ENCODE measurements at places on chromosomes 6 and 20. TPM values are rescaled to one million over a fixed set of nuclear protein-coding genes. Genes with fewer than 3 reads are reported as not detected.

DNA sequence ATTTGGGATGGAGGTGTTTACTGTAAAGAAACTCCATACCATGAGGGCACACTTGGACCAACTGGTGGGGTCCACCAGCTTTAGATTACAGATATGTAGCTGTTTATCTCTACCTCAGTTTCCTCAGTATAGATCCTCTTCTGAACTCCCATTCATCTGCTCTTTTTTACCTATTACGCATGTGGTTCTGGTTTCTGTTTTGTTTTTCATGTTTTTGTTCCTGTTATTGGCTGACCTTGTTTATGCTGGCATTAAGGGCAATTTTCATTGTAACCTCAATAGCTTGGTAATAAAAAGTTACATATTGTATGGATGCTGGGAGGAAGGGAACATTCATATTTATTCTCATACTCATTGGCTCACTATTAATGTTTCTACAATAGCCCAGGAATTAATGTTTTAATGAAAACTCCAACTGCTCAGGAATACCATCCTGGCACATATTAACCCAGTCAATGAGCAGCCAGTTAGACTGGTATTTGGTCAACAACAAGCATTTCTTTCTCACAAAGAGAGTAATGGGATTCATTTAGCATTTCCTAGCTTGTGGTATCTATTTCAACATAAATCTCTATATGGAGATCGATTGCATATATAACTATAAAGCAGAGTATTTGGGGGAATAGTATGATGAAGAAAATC is 83.8 kb upstream of the FAM184A start:
- no peak for DNase-seq

GRCh38 chr6:111566222-111566734 is 39.4 kb downstream of the TRAF3IP2 start:
- DNase-seq, result no peak

- no peak for DNase-seq
Observed at GRCh38 chr20:10631126-10631525, 42.7 kb downstream of the JAG1 start.

GRCh38 chr20:19901226-19901625 is 115.9 kb upstream of the NAA20 start:
- no peak for DNase-seq

DNA sequence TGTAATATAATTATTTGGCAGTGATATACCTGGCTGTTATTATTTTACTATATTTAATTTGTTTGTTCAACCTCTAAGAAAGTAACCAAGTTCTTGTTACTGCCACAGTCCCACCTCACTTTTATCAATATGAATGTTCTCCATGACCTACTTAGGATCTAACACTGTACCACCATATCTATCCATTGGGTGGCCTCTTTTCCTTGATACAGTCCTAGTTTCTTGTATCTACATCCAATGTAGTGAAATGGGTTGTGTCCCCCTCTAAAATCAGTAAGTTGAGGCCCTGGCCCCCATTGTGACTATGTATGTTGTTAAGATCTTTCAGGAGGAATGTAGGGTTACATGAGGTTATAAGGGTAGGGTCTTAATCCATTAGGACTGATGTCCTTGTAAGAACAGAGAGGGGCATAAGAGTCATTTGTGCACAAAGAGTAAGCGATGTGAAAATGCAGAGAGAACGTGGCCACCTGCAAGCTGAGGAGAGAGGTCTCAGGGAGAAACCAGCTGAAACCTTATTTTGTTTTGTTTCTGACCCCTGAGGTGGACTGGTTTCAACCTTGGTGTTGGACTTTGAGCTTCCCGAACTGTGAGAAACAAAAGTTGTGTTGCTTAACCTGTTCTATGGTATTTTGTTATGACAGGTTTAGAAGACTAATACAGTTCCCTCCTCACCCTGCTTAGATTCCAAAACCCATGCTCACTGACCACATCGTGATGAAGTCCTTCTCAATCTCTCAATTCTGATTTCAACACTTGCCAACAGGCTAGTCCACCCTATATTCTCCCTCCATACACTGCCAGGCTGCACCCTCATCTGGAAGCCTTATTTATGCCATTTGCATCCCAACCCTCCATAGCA is 387.3 kb upstream of the EPHA7 start:
- no peak for DNase-seq

The VNN1 gene
- 0.42 TPM for total RNA-seq

The VWA7 gene
- total RNA-seq, result 2.8 TPM

The SAMD3 gene
- total RNA-seq, result 30.0 TPM

The MAS1 gene
- total RNA-seq, result not detected
